Lung (tissue), 17 donors: ENCODE measurements at places on chromosomes 1 and 21.
A peak's percentile ranks its signal among the peaks of the same experiment; 100 is the strongest.

DNA sequence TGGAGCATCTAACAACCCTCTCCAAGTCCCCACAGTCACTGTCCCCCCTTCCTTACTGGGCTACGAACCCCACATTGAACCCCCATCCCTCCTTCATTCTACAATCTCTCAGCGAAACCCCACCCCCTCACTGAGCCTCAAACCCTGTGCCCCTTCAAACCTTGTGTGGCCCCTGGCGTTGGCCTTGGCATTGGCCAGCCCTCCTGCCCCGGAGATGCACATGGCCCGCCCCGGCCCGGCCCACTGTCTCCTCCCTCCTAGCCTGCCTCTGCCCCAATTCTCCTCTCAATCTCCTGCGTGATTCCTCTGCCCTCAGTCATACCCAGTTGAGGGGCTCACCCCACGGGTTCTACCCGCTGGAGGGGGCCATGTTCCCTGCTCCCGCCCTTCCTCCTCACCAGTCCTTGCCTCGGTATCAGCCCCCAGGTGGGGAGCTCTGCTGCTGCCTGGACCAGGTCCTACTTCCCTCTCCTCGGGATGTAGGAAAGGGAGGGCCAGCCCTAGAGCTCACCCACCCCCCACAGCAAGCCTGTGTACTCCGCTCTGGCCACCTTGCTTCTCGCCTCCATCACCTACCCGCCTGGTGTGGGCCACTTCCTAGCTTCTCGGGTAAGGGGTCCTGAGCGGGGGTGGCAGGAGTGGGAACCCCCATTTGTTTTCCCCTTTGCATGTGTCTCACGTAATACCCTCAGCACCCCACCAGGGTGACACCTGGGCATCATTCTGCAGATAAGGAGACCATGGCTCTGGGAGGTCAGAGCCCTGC, 6.6 kb downstream of the CLCNKA start:
- H3K4me3 ChIP-seq = no peak overlapping the region
- DNase-seq = no peak
- H3K4me1 ChIP-seq = no peaks in the 10 kb centered on the region
- H3K36me3 ChIP-seq = no peaks in the 10 kb centered on the region
- no peak overlapping the region for H3K27ac ChIP-seq

- H3K36me3 ChIP-seq = no peaks in the 10 kb centered on the region
- no peak overlapping the region for H3K4me3 ChIP-seq
- no peaks in the 10 kb centered on the region for H3K4me1 ChIP-seq
These were observed 84.6 kb downstream of the ACTL8 start for GRCh38 chr1:17839641-17840196.

GRCh38 chr1:13893409-13893821, 193.4 kb downstream of the PRDM2 start:
- no peaks in the 10 kb centered on the region for H3K36me3 ChIP-seq
- no peak overlapping the region for H3K4me3 ChIP-seq
- peak; percentile 19 for DNase-seq
- H3K27ac ChIP-seq = no peak overlapping the region

- H3K27me3 ChIP-seq = no peaks in the 10 kb centered on the region
- peaks cover 27% of the 10 kb centered on the region for H3K4me1 ChIP-seq
These were observed 62.1 kb downstream of the SKI start for GRCh38 chr1:2290171-2290578.

DNA sequence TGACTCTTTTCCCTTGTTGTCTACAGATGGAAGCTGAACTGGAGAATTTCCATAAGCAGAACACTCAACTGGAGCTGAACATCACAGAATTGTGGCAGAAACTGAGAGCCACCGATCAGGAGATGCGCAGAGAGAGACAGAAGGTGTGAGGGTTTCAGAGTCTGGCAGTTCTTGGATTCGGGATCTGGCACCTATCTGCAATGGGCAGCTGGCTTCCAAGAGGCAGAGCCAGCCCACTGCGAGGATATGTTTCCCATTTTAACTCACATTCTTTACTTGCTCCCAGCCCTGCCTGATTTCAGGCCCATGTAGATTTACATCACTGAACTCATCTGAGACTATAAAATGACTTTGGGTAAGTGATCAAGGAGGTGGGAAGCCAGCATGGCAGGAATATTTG, 37.3 kb upstream of the TMEM125 start:
- H3K4me3 ChIP-seq = no peak overlapping the region
- H3K4me1 ChIP-seq = peaks cover 19% of the 10 kb centered on the region
- H3K36me3 ChIP-seq = no peaks in the 10 kb centered on the region
- no peak overlapping the region for H3K27ac ChIP-seq

- DNase-seq = no peak
- H3K27ac ChIP-seq = no peak overlapping the region
- H3K36me3 ChIP-seq = no peaks in the 10 kb centered on the region
These were observed 167.2 kb upstream of the IRF2BP2 start for GRCh38 chr1:234776876-234777855.

DNA sequence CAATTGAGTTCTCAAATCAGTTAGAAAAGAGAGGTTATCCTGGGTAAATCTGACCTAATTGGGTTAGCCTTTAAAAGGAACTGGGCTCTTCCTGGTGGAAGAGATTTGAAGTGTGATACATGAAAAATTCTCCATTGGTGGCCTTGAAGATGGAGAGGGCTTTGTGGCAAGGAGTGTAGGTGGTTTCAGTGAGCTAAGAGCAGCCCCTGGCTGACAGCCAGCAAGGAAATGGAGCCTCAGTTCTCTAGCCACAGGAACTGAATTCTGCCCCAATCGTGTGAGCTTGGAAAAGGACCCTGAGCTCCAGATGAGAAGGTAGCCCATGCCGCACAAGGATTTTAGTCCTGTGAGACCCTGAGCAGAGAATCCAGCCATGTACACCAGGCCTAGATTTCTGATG, 12.7 kb upstream of the HYI start:
- H3K4me1 ChIP-seq = no peaks in the 10 kb centered on the region
- H3K4me3 ChIP-seq = no peak overlapping the region
- no peaks in the 10 kb centered on the region for H3K36me3 ChIP-seq
- H3K27me3 ChIP-seq = no peaks in the 10 kb centered on the region
- DNase-seq = no peak

DNA sequence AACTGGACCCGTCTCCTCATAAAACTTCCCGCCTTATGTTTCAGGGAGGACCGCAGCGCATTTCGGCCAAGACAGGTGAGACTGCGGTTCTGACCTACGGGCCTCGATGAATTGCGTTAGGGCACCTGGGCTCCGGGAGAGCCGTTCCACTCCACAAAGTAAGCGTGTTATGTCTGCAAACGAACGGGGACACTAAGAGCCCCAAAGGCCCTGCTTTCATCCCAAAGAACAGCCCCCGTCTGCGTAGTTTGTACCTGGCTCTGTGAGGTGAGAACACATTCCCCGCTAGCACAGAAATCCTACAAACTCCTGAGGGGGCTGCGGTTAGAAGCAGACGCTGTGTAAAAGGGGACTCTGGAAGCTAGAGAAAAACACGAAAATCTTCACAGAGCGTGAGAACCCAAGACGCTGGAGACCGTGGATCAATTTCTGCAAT, 41.6 kb upstream of the PPIAL4F start:
- H3K27ac ChIP-seq = peak overlapping the region; percentile 35
- H3K27me3 ChIP-seq = peaks cover 25% of the 10 kb centered on the region
- no peak overlapping the region for H3K4me3 ChIP-seq
- H3K36me3 ChIP-seq = no peaks in the 10 kb centered on the region
- H3K4me1 ChIP-seq = no peaks in the 10 kb centered on the region

DNA sequence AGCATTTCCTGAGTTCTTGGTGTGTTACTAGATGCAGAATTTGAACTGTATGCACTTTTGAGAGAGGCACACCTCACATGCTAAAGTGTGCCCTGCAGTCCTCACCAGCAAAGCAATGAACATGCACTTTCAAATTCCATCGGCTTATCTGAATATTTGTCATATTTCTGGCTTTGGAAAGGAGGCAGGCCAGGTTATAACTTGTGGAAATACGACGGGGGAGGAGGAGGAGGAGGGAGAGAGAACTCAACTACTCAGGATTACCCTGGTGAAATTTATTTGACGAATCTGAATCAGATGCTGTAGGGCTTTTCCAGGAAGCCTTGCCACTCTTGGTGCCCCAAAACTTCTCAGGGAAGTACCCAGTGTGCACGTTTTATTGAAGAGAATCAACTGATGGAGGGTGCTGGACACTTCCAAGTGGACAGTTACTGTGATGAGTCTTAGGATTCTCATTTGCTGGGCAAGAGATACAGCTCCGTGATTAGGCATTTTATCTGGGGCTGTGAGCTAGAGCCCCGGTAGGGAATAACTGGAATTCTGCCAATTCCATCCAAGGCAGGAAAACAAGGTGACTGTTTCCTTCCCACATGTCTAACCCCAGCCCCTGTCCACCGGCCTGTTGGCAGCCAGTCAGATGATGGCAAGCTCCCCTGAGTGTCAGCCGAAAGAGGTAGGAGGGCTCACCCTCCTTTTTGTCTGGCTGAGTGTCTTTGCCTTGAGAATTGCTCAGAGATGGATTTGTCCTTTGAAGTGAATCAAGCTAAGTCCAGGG, 3.8 kb downstream of the PDPN start:
- H3K36me3 ChIP-seq = no peaks in the 10 kb centered on the region
- no peak for DNase-seq
- peaks cover 3% of the 10 kb centered on the region for H3K27me3 ChIP-seq
- H3K4me1 ChIP-seq = no peaks in the 10 kb centered on the region
- H3K4me3 ChIP-seq = no peak overlapping the region

GRCh38 chr1:236013330-236013729, 51.6 kb downstream of the NID1 start:
- H3K27me3 ChIP-seq = no peaks in the 10 kb centered on the region
- peaks cover 11% of the 10 kb centered on the region for H3K4me1 ChIP-seq
- no peak overlapping the region for H3K27ac ChIP-seq
- H3K36me3 ChIP-seq = peaks cover 45% of the 10 kb centered on the region
- no peak for DNase-seq
- H3K4me3 ChIP-seq = no peak overlapping the region

- no peaks in the 10 kb centered on the region for H3K36me3 ChIP-seq
- H3K4me1 ChIP-seq = no peaks in the 10 kb centered on the region
- H3K27ac ChIP-seq = no peak overlapping the region
- no peak for DNase-seq
- H3K27me3 ChIP-seq = no peaks in the 10 kb centered on the region
- H3K4me3 ChIP-seq = no peak overlapping the region
These were observed 136.8 kb upstream of the F3 start for GRCh38 chr1:94678202-94678848.

DNA sequence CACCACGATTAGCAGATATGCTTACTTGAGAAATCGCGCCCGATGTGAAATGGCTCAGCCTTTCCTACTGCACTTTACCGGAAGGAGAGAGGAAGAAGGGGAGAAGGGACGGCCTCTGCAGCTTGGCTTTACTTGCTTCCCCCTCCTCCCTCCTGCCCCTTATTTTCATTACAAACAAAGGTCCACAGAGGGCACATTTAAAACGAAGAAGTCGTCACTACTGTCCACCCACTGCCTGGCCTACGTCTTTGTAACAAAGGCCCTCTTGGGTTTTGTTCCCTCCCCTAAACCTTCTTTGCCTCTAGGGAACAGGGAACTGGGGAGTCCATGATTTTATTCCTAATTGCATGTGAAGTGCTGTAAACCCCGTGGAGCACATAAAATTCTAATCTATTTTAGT, 308.5 kb downstream of the LMX1A start:
- DNase-seq = no peak
- H3K27me3 ChIP-seq = no peaks in the 10 kb centered on the region
- H3K4me3 ChIP-seq = no peak overlapping the region
- peaks cover 2% of the 10 kb centered on the region for H3K4me1 ChIP-seq

- no peak overlapping the region for H3K4me3 ChIP-seq
- H3K36me3 ChIP-seq = no peaks in the 10 kb centered on the region
- no peaks in the 10 kb centered on the region for H3K4me1 ChIP-seq
- no peaks in the 10 kb centered on the region for H3K27me3 ChIP-seq
These were observed 11.4 kb upstream of the MRPS6 start for GRCh38 chr21:34061983-34062382.

DNA sequence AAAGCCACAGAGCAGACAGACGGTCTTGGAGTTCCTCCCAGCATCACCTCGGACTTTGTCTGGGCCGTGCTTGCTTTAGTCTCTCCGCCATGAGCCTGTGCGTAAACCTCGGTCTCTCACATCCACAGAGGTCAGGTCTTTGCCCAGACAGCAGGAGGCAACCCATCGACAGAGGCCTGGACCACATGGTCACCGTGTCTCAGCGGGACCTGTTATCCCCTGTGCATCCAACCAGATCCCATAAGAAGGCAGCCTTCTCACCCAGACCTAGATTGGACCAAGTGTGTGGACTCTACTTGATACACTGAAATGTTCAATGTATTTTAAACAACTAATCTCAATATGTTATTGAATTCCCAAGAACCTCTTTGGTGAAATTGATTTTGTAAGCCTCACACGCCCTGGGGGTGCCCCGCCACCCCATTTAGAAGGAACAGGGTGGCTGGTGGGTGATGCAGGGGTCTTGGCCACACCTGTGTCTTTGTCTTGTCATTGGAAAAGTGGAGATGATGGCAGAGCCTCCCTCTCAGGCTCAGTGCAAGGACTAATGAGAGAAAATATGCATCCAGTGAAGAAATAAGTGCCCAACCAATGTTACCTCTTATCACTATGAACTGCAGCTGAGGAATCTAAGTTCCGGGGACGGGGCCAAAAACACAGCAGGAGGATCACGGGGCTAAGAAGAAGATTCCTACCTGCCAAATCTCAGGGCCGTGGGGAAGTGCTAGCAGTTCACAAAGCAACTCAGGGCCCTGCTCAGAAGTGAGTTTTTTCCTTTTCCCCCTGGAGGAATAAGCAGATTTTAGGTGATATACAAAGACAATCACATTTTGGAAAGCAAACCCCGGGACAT, 101.6 kb upstream of the BACE2 start:
- DNase-seq = no peak
- no peak overlapping the region for H3K4me3 ChIP-seq
- no peaks in the 10 kb centered on the region for H3K4me1 ChIP-seq
- H3K36me3 ChIP-seq = no peaks in the 10 kb centered on the region
- H3K27ac ChIP-seq = no peak overlapping the region

DNA sequence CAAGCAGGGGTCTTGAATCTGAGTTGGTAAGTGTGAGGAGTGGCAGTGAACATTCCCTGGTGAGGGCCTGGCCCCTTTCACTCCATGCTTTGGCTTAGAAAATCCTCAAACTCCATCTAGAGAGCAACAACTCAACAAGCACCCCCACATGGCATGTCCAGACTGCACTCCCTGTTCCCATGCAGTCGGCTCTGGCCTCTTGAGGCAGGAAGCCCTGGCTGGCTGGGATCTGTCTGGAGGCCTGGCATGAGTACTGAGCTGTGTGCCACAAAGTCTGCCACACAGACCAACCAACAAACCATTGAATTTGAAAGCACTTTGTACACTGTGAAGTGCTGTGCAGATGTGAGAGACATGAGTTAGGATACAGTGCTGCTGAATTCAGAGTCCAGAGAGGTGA, 25.2 kb downstream of the COA7 start:
- H3K4me3 ChIP-seq = no peak overlapping the region
- no peaks in the 10 kb centered on the region for H3K36me3 ChIP-seq
- H3K27ac ChIP-seq = no peak overlapping the region
- H3K27me3 ChIP-seq = no peaks in the 10 kb centered on the region
- no peak for DNase-seq

GRCh38 chr1:54402896-54403295, 3.3 kb downstream of the SSBP3 start:
- peak overlapping the region; percentile 37 for H3K27ac ChIP-seq
- no peak for DNase-seq
- no peaks in the 10 kb centered on the region for H3K27me3 ChIP-seq
- H3K4me1 ChIP-seq = peaks cover 27% of the 10 kb centered on the region
- H3K36me3 ChIP-seq = peaks cover 36% of the 10 kb centered on the region
